Smooth muscle cell of the brain vasculature (primary cell): ENCODE measurements at places on chromosomes 2 and 18.

DNA sequence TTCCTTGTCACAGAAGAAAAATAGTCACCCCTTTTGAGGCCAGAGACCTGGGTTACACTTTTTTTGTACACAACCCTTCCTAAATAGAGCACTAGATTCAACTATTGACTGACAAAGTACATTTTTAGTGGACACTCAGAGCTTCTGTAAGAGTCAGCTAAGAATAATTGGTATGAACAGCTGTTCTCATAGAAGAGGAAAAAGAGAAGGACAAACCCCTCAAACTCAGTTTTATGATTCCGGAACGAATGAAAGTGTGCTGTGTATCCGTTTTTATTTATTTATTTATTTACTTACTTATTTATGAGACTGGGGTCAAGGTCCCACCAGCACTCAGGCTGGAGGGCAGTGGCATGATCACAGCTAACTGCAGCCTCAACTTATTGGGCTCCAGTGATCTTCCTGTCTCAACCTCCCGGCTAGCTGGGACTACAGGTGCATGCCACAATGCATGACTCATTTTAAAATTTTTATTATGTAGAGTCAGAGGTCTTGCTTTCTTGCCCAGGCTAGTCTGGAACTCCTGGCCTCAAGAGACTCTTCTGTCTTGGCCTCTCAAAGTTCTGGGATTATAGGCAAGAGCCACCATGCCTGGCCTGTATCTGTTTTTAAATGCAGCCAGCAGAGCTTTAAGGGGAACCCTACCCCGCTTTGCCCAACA is 36.0 kb upstream of the FZD5 start:
- DNase-seq = no peak

GRCh38 chr2:181241797-181242196 is 215.4 kb upstream of the ITGA4 start:
- no peak for DNase-seq

- no peak for DNase-seq
Observed at GRCh38 chr2:10028988-10029874, 14.1 kb upstream of the KLF11 start.

GRCh38 chr18:59940068-59940467 is 40.3 kb downstream of the PMAIP1 start:
- no peak for DNase-seq

- no peak for DNase-seq
Observed at GRCh38 chr2:102245266-102246151, 58.7 kb downstream of the IL1RL2 start.

GRCh38 chr2:155391613-155392130 is 693.2 kb downstream of the KCNJ3 start:
- DNase-seq = no peak

DNA sequence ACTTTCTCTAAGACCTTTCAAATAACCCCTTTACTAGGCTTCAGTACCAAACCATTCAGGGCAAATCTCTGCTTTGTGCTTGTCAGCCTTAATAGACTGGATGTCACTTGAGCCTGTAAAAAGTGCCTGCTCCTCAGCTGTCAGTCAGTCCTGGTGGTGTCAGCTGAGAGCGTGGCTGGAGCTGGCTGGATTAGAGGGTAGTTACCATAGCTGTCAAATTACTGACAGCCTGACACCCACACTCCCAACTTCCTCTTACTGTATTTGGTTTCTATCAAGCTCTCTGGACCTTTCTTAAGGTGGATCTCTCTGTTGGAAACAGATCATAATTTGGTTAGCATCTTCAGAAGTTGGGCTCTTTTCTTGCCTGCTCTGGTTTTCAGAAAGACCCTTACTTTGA is 371.4 kb upstream of the ATP5MC3 start:
- no peak for DNase-seq

DNA sequence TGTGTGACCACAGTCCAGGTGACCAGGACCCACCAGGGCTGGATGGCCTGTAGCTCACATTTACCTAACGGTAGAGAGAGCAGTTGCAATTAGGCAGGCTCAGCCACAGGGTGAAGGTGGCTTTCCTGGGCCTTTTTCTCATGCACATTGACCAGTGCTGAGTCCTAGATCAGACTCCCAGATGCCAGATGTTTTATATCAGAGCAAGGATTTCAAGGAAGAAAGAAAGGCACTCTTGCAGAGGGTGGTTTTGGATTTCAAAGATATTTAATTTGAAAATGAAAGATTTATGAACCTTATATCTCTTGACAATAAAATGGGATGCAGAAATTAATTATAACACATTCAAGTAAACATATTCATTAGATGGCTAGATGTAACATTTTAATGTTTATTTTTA is 694.2 kb upstream of the GYPC start:
- DNase-seq = no peak
